Stimulated activated CD4-positive, alpha-beta T cell treated with anti-CD3 and anti-CD28 coated beads, Interleukin-4, amount 100 ng/mL, for 4 hours (primary cell): ENCODE measurements at places on chromosomes 5 and 9.

DNA sequence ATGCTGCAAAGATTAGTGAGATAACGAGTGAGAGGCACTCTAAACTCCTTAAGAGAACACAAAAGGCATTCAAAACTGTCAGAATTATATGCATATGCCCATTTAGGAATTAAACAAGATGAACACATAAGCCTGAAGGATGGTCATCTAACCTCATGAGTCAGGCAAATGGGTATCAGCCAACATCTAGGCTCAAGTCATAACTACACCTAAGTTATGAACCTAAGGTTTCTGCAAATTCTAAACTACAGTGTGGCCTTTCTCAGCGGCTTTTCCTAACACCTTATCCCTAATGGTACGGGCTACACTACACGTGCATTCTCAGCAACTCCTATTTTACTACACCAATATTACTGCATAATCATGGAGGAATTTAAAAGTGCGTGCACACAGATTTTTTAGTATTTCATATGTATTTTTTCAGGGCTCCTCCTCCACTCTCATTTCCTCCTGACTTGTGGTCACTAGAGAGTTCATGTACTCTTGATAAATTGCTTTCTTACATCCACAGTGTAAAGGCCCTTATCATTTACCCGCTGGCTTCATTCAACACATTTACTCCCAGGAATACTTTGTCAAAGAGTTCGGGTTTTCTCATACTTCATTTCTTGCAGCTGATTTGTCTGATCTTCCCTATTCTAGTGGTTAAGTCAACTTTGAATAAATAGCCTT, 316.5 kb downstream of the BNC2 start:
- no peak for DNase-seq

GRCh38 chr9:91282292-91282691, 79.4 kb downstream of the AUH start:
- DNase-seq: no peak

- no peak for DNase-seq
These were observed 65.7 kb downstream of the ADAMTS2 start for GRCh38 chr5:179279347-179280094.

DNA sequence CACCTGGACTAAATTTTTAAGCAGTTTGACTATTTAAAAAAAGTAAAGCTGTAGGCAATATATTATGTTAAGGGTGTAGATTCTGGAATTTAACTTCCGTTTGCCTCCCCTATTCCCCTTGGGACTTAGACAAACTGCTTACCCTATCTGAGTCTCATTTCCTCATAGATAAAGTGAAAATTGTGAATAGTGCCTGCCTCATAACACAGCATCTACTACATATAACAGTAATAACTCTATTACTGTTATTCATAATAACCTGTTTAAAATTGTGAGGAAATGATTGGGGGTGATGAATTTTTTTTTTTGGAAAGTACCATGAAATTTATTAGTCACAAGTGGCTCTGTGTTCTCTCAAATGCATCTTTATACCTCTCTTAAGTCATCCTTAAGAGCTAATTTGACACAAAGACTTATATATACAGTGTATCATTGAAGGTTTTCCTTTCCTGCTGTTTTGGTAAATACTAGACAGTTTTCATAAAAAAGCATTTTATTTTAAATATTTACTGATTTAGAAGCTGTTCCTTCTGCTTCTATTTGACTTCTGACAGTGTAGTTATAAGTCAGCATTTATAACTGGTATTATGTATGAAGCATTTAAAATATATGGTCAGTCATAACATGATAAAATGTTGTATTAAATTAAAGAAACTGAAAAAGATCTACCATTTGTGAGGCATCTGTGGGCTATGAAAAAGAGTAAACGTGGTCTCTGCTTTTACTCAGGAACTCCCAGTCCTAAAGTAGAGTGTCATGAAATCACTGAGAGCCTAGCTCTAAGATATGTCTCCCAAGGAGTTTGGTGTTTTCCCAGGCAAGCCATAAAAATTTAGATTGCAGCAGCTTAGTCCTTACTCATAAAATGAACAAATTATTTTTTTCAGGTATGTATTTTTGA, 46.4 kb downstream of the MCCC2 start:
- no peak for DNase-seq

DNA sequence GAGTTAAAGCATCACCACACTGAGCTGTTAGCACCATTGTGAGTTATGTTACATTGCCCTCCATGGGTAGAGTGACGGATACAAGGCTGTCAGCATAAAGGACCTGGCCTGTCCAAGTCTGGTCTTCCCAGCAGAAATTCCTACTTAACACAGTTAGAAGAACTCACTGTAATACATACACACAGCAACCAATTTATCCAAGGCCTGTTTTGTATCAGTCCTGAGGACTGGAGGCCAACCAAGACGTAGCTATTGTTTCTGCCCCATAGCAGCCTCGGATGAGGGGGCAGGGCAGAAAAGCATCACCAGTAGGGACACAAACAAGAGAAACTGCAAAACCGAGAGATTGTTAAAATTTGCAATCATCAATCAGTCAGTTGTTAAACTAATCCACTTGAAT, 66.0 kb upstream of the CKMT2 start:
- DNase-seq: no peak

DNA sequence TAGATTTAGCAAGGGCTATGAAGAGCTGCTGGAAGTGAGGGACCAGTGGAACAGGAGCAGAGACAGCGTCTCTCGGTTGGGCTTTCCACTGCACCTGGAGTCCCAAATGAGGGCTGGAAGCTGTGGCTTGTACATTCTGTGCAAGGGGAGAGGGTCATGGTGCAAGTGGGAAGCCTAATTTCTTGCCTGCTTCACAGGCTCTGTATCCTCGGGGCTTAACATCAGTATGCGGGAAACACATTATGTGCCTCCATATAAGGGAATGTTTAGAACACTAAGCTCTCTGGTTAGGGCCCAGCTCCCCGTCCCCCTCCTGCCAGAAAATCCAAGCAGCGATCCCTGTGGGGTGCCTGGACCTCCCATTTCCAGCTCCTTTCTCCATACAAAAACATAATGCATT, 89.0 kb upstream of the NIPAL4 start:
- no peak for DNase-seq

DNA sequence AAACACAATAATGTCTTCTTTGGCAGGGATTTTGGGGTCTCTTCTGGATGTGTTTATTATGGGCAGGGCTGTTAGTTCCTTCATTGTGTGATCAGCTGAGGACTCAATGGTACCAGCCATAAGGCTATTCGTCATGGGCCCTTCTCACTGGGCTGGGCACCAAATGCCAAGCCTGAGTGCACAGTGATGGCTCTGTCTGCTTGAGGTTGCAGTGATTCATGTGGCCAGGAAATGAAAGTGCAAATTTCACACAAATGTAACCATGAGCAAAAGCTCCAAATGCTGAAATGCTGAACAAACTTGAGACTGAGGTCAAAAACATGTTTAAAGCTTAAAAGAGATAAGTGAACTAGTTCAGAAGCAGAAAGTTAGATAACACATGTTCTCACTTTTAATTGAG, 191.0 kb downstream of the TARS1 start:
- DNase-seq: no peak

DNA sequence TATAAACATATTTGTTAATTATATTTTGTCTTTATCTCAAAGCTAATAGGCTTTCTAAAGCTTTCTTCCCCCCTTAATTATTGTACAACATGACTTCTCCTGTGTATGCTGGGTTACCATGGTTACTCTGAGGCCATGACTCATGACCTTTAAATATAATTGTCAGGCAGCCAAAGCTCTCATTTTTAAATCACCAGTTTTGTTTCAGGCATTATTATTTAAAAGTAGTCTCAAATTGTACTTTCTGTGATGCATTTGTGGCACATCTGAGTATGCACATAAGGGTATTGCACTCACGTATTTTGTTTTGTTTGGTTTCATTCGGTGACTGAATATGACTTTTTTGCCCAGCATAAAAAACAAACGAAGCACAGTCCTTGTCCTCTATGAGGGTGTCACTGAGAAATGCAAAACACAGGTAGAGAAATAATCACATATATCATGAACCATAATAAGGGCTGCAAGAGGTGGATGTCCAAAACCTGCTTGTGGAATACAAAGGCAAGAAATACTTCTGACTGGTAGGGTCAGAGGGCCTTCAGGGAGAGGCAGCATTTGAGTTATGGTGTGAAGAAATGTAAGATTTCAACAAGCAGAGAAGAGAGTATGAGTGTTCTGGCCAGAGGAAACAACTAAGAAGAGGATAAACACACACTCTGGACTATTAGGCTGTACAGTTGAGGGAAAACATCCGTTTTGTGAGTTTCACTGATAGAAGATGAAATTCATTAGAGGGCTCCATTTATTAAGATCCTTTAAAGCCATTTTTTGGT, 2.1 kb downstream of the CCDC192 start:
- no peak for DNase-seq

DNA sequence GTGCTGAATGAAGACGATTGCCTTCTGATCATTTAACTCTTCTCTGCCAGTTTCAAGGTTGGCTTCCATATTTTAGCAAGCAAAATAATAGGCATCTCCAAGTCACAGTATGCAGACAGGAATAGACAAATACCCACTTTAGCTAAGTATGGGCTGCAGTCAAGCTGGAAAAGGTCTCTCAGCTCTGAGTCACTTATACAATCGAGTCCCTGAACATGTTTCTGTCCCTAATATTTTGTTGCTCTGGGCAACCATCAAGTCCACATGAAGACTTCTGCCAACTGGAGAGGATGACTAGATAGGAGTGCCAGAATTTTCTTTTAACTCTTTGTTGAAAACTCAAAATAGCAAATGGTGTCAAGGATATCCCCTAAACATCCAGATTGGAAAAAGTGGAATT, 575.3 kb downstream of the RAB3C start:
- no peak for DNase-seq

GRCh38 chr5:139263536-139263935, 30.0 kb upstream of the MATR3 start:
- no peak for DNase-seq

GRCh38 chr5:73444499-73445438, 3.8 kb downstream of the FOXD1 start:
- DNase-seq: no peak

DNA sequence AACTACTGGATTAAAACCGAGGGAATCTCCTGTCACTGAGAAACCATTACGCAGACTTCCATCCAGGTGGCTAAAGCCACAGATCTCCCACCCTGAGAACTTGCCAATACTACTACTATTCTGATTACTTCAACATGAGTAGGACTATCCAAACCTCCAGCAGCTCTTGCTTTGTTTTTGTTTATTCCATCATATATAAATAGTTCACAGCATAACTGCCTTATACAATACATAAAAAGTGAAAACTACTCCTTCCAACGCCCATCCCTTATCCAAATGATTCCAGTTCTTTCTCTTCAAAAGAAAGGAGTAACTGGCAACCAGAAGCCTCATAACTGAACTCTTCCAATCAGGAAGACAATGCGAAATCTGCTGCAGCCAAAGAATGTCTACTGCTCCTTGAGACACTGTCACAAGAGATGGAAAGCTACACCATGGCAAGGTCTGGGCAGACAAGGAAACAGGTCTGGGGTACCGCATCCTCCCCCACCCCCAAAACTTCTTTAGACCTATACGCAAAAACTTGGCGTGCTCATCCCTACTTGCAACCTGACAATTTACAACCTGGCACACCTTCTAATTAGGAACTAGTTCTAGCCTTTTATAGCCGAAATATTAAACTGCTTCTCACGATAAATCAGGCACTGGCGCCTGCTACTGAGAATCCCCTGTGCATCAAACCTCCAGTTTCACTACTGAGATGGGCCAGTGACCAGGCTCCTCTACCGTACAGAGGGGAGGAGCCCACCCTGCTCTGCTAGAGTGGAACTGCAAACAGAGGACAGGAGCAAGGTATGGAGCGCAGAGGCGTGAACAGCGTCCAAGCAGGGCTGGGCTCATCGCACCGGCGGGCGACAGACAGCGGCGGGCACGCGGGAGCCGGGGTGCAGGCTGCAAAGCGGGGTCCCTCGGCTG, 986 bp downstream of the PLPP1 start:
- DNase-seq: no peak

DNA sequence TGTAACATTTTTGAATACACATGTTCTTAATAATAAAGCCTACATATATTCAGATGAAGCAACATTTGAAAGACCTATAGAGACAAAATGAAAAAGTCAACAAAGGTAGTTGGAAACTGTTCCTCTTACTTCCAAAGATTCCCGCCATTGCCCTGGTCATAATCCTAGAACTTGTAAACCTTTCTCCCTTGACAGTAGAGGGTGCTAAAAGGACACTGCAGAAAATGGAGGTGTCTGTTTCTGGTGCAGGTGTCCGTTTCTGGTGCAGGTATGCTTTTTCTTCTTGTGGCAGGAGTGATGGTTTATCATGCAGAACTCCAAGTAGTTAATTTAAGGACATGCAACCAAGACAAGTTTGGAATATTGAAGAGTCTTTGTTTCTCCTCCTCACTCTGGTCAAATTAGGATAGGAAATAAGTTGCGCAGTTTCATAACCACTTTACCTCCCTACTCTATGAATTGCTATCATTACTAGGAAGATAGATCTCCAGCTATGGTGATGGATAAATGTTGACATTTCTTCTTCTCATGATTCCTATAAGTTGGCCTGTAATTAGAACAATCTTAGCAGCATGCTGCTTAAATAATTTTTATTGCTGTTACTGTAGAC, 56.0 kb upstream of the FAM174A start:
- no peak for DNase-seq

GRCh38 chr9:111759762-111760639, 34.7 kb downstream of the SHOC1 start:
- DNase-seq: peak; percentile 6
